ENCODE measurements at places on chromosomes 6 and 20.

DNA sequence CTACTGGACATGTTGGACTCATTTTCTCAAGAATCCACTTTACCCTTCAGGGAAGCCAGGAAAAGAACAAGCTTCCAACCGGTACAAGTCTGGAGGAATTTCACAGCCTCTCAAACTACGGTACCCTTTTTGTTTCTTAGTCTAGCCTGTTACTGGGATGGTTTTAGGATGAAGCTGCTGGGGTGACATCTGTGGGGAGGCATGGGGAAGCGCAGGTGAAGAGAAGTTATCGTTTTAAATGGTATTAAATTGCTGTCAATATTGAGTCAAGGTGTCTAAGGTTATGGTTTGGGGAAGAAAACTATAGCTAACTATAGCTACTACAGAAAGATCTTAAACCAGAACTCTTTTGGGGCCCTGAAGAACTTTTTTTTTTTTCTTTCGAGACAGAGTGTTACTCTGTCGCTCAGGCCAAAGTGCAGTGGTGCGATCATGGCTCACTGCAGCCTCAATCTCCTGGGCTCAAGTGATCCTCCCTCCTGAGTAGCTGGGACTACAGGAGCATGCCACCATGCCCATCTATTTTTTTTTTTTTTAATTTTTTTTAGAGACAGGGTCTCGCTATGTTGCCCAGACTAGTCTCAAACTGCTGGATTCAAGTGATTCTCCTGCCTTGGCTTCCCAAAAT, 128.7 kb downstream of the RIN2 start:
- DNase-seq: no peak

DNA sequence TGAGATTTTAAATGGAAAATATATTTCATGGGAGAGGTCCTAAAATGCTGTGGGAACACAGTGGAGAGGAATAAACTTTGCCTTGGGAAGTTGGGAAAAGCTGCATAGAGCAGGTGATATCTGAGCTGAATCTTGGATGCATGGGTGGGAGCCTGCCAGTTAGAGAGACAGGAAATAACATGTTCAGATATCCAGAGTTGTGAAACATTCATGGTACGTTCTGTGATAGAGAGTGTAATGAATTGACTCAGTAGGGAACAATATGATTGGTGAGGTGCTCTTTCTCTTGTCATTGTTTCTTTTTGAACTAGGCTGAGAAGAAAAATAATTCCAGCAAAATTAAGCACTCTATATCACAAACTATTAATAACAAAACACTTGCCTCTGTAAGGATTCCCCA, 72.8 kb downstream of the RPS12 start:
- no peak for DNase-seq

- no peak for DNase-seq
These were observed 6.7 kb downstream of the NCOA5 start for GRCh38 chr20:46083101-46083500.

DNA sequence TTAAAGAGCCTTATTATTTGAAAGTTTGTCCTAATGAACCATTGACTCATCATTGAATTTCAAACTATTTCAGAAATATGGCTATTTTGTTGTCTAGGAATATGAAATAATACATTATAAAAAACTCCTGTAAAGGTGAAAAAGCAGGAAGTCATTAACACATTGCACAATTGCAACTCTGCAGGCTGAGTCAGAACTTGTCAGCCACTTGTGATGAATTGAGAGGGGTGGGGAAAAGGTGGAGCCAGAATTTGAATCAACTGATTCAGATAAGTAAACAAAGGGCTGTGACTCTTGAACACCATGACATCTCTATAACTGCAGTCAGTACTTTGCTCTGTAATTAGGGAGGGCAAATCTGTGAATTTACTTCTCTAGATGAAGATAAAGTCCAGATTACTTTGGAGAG, 6.0 kb downstream of the C6orf141 start:
- no peak for DNase-seq

GRCh38 chr6:44162876-44163625, 4.4 kb downstream of the CAPN11 start:
- DNase-seq: no peak

DNA sequence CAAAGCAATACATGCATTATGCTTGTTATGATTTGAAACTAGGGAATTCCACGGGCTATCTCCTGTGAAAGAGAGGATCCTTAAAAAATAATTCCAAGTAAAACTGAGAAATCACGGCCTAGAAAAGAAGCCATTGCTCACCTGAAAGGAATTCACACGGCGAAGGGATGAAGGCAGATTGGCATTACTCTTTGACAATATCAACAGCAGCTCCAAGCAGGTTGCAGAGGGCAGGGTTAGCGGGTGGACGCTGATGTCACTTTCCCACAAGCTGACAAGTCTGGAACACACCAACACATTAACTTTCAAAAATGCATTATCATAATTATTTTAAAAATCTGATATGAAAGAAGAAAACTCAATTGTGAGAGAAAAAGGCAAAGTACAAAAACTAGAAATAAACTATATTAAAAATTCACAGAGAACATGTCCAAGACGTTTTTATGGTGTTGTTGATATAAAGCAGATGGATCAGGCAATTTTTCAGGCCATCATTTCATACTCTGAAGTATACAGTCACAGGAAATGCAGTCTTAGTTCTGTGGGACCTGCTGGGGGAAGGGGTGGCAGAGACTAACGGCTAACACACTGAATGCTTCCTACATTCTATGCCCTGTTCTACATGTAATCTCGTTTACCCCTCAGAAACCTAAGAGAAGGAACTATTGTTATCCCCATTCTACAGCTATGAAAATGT, 108.3 kb downstream of the UBE3D start:
- DNase-seq: no peak

GRCh38 chr6:116136373-116136772, 10.4 kb upstream of the COL10A1 start:
- no peak for DNase-seq

- DNase-seq: no peak
These were observed 43.2 kb upstream of the PLCB4 start for GRCh38 chr20:9025643-9026042.

DNA sequence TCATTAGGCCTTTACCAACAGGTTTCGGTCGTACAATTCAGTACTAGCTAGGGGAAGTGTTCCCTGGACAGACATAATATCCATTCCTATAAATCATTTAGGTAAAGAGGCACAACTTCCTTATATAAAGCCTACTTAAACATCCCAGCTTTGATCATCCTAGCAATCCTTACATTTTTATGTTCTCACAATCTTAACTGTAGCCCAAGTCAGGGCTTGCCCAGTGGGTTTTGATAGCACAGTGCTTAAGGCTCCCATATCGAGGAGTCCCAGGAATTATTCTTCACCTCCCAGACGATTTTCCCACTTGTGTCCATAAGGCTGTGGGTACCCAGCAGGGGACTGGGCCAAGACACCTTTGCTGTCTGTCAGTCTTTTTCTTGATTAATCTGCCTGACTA, 63.2 kb downstream of the E2F3 start:
- DNase-seq: no peak

DNA sequence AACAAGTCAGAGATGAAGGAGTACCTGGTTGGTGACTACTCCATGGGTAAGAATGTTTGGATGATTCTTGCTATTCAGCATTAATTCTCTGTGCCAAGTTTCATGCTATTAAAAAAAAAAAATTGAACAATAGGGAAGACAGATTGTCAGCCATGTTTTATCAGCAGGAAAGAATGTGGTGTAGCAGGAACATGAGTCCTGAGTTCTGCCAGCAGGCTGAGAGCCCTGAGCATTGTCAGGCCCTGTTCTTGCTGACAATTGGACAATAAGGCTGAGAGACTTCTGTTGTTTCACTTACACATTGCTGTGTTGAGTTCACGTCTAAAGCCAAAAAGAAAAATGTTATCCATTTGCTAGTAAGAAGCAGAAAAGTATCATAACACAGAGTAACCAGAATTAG, 70.4 kb upstream of the SMIM28 start:
- DNase-seq: no peak

DNA sequence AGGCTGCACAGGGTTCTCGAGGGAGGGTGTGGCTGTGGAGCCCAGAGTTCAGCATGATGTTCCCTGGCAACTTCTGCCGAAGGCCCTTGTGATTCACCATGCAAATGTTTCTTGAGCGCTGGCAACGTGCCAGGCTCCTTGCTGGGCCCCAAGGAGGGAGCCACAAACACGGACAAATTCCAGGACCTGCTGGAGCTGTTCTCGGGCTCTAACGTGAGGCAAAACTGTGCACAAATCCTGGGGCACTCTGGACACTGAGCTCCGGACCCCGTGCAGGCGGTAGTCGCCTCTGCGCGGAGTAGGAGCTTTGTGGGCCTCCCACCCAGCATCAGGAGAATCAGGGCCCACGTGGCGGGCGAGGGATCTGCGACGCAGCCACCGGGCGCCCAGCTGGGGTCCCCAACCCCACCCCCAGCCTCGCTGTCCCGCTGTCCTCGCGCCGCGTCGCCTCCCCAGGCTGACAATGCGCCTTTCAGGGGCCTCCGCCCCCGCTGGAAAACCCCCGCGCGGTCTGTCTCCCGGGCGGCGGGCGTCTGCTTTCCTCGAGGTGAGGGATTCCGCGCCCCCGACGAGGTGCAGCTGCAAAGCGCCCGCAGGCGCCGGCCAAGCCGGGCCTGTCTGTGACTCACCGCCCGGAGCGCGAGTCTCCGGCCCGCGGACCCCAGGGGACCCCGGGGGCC, 31.7 kb upstream of the SCUBE3 start:
- no peak for DNase-seq

DNA sequence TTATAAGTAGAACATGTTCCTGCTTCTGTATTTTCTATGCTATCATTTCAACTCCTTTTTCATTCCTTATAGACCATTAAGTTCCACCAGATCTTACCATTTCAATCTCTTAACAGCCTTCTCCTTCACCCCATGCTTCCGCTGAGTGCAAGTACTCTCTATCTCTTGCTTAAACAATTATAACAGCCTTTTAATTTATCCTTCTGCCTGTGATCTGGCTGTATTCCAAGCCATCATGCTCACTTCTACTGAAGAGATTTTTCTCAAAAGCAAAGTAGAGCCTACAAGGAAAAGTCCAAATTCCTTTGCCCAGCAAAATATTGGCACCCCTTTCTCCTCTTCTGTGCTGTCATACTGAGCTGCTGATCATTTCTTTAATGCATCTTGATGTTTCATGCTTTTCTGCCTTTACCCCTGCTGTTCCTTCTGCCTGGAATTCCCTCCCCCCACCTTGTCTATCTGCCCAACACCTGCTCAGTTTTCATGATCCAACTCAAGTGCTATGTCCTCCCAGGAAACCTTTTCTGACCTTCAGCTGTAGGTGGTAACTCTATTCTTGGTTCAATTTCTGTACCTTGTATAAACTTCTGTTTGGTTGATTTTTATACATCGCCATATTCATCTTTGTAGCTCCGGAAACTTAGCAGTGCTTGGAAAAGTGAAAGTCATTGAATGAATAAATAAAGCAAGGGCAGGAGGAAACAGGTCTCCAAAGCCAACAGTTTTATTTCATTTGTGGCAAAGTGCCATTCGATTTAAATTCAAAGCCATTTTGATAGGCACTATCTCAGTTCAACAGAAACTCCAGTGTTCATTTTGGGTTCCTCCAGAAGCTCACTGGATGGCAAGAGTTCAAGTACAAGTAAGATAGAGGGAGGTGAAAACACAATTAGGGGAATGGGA, 10.5 kb upstream of the BMP2 start:
- DNase-seq: no peak

DNA sequence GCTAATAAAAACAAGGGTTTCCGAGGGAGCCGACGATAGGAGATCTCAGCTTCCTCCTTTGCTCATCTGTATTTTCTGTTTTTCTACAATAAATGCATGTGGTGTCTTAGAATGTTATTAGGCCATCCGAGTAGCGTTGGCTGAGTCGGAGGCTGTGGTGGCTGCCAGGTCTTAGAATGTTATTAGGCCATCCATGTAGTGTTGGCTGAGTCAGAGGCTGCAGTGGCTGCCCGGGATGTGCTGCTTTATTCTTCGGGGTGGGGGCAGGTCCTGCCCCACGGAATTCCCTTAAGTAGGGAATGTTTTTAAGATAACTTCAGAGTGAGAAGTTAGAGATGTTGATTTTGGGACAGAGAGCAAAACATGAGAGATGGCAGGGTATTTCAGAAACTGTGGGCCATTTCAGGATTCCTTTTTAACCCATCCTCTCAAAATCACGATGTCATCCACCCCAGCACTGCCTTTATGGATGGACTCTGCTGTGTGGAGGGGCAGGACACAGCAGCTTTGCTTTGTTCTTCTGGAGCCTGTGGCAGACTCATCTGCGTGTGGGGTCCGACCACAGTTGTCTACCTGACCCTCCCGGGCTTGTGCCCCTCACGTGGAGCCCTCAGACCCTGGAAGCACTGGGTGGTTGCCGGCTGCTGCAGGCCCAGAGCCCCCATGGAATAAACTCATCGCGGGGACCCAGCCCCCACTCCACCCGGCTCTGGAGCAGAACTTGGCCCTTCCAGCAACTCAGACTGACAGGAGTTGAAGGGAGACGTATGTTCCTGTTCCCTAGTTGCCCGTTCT, 20.4 kb downstream of the OSBPL2 start:
- no peak for DNase-seq

DNA sequence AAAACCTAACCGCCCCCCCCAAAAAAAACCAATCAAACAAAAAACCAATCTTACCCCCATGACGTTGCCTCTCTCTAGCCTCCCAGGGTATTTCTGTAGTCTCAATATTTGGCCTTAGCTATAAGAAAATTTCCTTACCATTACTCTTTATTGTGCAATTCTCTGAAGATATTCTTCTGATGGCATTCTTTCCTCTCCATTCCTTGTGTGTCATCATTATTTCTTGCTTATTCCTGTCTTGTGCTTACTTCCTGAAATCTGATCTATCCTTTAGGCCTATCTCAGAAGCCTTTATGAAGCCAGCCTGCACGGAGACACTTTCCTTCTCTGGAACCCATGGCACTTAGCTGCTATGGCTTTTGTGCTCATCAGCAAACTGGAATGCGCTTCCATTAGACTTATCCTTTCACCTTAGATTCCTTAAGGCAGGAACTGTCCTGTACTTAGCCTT, 65.9 kb upstream of the DDR1 start:
- DNase-seq: no peak

- DNase-seq: no peak
These were observed 96.9 kb downstream of the MKKS start for GRCh38 chr20:10336959-10337729.

- DNase-seq: no peak
These were observed 76.2 kb downstream of the SLC24A3 start for GRCh38 chr20:19288636-19289035.

- DNase-seq: no peak
These were observed 30.7 kb downstream of the LYRM4 start for GRCh38 chr6:5230081-5230480.

- no peak for DNase-seq
These were observed 68.8 kb downstream of the CDC5L start for GRCh38 chr6:44456070-44456965.

- no peak for DNase-seq
These were observed 860.3 kb upstream of the SLC35B3 start for GRCh38 chr6:9295644-9296043.

Data from stimulated activated CD8-positive, alpha-beta memory T cell treated with anti-CD3 and anti-CD28 coated beads, Interleukin-15, amount 100 ng/mL, for 48 hours (primary cell).